A549 treated with Mapracorat at 1 μM for 4 hours (cell line): ENCODE measurements at places on chromosomes 3 and 15. TPM values are rescaled to one million over a fixed set of nuclear protein-coding genes. Genes with fewer than 3 reads are reported as not detected.

GLDN gene
- 0.06 to 0.27 TPM (median 0.14 TPM) in 3 of 5 replicates, not detected in the others for total RNA-seq

MYRIP gene
- total RNA-seq: not detected in 5 replicates

SH2D7 gene
- total RNA-seq: not detected in 5 replicates

C3orf49 gene
- total RNA-seq: not detected in 5 replicates

GOLGA6L1 gene
- not detected in 5 replicates for total RNA-seq

KBTBD13 gene
- not detected in 5 replicates for total RNA-seq

DNAH1 gene
- 0.66 to 0.92 TPM (median 0.81 TPM) in 5 replicates for total RNA-seq

GOLGA6L4 gene
- total RNA-seq: 0.29 to 1.3 TPM (median 0.87 TPM) in 5 replicates

STARD5 gene
- 1.5 to 2.1 TPM (median 1.8 TPM) in 5 replicates for total RNA-seq

DUOXA1 gene
- total RNA-seq: 0.06 to 0.34 TPM (median 0.15 TPM) in 4 of 5 replicates, not detected in the other

DOCK3 gene
- total RNA-seq: 0.34 to 0.45 TPM (median 0.37 TPM) in 5 replicates

GOLGA8T gene
- total RNA-seq: 0.80 to 2.0 TPM (median 1.6 TPM) in 5 replicates

UBAP1L gene
- total RNA-seq: 0.55 to 2.0 TPM (median 0.74 TPM) in 5 replicates

SLC22A14 gene
- 0.06 to 0.07 TPM (median 0.07 TPM) in 3 of 5 replicates, not detected in the others for total RNA-seq

IMPDH2 gene
- total RNA-seq: 151 to 161 TPM (median 154 TPM) in 5 replicates

ROBO2 gene
- not detected in 5 replicates for total RNA-seq

THRB gene
- total RNA-seq: 0.97 to 1.7 TPM (median 1.0 TPM) in 5 replicates

GOLGA6L10 gene
- total RNA-seq: 0.34 to 0.94 TPM (median 0.48 TPM) in 5 replicates

POLR2H gene
- 69.4 to 81.7 TPM (median 74.8 TPM) in 5 replicates for total RNA-seq

REC114 gene
- total RNA-seq: not detected in 5 replicates

EPHA3 gene
- total RNA-seq: not detected in 5 replicates
